ENCODE measurements at places on chromosomes 1 and 21. TPM values are rescaled to one million over a fixed set of nuclear protein-coding genes. Genes with fewer than 3 reads are reported as not detected.

Gene GJB4
- total RNA-seq: not detected

Gene KCNE2
- total RNA-seq: not detected

Gene AIM2
- total RNA-seq: not detected

Gene TSTD1
- 0.77 TPM for total RNA-seq

Gene SLC2A5
- total RNA-seq: 0.83 TPM

Gene CAMK1G
- total RNA-seq: 0.77 TPM

Gene CLCA1
- total RNA-seq: not detected

Gene RHEX
- not detected for total RNA-seq

Gene LYSMD1
- total RNA-seq: 8.2 TPM

Gene CD48
- under 0.01 TPM for total RNA-seq
